ENCODE measurements at places on chromosomes 7 and 10. TPM values are rescaled to one million over a fixed set of nuclear protein-coding genes. Genes with fewer than 3 reads are reported as not detected.

HOXA3 gene
- total RNA-seq = 2.4 TPM

CSGALNACT2 gene
- 10.2 TPM for total RNA-seq

STOX1 gene
- total RNA-seq = 0.34 TPM

CALHM1 gene
- not detected for total RNA-seq

TMEM213 gene
- total RNA-seq = not detected

OGA gene
- total RNA-seq = 99.1 TPM

Measured in dermis blood vessel endothelial cell (primary cell).